Activated CD4-positive, alpha-beta T cell treated with anti-CD3 and anti-CD28 coated beads, Interleukin-2, amount 10 ng/mL, durations not matched to agents 7 days and 5 days (primary cell): ENCODE measurements at places on chromosomes 11 and 22.

DNA sequence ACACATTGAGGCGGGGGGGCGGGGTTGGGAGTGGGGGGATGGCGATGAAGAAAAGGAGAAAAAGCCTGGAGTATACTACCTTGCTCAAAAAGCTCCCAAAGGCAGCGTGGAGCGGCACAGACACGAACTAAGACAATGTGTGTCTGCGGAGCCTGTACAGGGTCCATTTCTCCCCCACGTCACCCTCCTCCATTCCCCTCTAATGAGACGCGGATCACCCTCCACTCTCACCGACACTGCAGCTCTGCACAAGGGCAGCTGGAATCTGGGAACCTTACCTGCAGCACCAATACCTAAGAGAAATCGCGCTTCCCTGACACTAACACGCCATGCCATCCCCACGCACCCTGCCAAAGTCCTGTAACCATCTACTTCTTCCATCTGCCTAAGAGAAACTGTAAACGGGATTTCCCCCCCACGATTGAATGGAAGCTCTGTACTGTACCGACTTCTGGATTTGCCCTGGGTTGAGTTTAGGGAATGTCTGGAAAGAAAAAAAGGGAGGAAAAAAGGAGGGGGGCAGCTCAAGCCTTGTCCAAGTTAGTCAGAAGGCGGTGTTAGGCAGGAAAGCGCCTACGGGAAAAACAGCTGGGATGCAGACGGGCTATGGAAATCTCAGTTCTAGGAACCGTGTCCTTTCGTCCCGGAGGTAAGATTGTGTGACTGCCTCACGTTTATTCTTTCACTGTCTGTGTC lies 125.7 kb upstream of the C11orf58 start:
- DNase-seq = no peak

- DNase-seq = no peak
Observed at GRCh38 chr11:43358279-43358800, 380 bp upstream of the TTC17 start.

GRCh38 chr22:43734370-43735150 lies 77.5 kb downstream of the EFCAB6 start:
- DNase-seq = no peak

GRCh38 chr11:79834015-79834414 lies 393.2 kb upstream of the TENM4 start:
- DNase-seq = no peak

DNA sequence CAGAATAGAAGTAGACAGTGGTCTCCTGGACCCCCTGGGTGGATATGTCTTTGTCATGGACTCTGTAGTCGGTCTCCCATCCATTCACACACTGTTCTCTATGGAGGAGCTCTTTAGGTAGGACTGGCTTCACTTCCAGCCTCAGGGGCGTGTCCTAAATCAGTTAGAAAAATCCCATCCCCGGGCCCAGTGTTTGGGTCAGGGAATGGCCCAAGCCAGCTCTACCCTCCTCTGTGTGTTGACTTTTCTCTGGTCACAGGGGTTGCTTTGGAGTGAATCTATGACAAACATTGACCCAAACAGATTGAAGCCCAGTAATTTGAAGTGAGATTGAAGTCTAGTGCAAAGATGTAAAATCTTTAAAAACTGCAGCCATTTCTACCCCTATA lies 34.0 kb downstream of the WEE1 start:
- no peak for DNase-seq

- no peak for DNase-seq
Observed at GRCh38 chr11:72673943-72674828, at the start of gene PDE2A. TSS of gene PDE2A (minus strand) at chr11:72674422. CDS start at chr11:72674207, 215 bp downstream.

- DNase-seq = no peak
Observed at GRCh38 chr11:129115652-129116586, 76.2 kb downstream of the ARHGAP32 start.

- peak; percentile 85 for DNase-seq
Observed at GRCh38 chr11:8963569-8964323, 496 bp downstream of the TMEM9B start.

- DNase-seq = no peak
Observed at GRCh38 chr11:102717280-102717679, 7.5 kb downstream of the MMP8 start.

GRCh38 chr22:46934172-46934745 lies 171.8 kb downstream of the TBC1D22A start:
- no peak for DNase-seq

GRCh38 chr11:69480547-69481392 lies 693 bp upstream of the LINC01488 start:
- DNase-seq = no peak

GRCh38 chr22:30694640-30695350 lies at the start of gene OSBP2:
TSS of gene OSBP2 (plus strand) at chr22:30694874. CDS start at chr22:30694910, 36 bp downstream.
- DNase-seq = peak; percentile 18

DNA sequence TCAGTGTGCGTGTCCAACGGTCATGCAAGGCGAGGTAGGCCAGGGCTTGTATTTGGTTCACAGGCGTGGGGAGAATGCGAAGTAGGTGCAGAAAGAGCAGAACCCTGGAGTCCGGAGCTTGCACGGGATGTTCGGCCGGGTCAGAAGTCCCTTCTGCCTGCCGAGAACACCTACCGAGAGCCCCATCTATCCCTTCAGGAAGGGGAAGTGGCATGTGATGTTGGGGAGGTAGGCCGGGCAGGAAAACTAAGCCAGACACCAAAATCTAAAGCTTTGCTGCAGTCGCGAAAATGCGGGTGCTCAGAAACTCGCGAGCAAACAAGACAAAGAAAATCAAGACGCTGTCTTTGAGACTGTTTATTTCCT lies 435 bp upstream of the TAF6L start:
- DNase-seq = no peak

DNA sequence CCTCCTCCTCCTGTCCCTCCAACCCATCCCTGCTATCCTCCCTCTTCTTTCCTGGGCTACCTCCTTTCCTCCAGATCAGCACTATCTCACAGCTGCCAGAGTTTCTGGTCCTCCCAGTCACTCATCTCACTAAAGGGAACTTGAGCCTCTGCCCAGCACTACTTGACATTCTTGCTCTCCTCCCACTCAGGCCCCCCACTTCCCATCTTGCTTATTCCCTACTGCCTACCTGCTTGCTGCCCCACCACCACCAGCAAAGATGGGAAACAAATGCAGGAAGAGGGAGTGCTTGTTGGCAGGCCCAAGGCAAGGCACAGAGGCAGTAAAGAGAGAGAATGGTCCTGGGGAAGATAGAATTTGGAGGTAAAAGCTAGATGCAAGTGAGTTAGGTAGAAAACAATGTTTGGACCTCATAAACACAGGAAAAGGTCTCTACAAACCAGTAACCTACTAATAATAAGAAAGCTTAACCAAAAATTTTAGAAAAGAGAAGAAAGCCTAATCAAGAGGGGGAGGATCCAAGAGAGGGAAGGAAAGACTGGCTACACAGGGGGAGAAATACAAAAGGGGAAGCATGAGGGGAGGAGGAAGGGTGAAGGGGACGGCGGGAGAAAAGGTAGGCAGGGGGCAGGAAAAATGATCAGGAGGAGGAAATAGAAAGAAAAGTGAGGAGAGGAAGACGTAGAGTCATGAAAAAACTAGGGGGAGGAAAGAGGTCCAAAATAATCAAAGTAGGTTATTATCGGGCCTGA lies 63.6 kb downstream of the PAK1 start:
- no peak for DNase-seq

GRCh38 chr11:61718621-61719302 lies 33.7 kb upstream of the MYRF start:
- no peak for DNase-seq

DNA sequence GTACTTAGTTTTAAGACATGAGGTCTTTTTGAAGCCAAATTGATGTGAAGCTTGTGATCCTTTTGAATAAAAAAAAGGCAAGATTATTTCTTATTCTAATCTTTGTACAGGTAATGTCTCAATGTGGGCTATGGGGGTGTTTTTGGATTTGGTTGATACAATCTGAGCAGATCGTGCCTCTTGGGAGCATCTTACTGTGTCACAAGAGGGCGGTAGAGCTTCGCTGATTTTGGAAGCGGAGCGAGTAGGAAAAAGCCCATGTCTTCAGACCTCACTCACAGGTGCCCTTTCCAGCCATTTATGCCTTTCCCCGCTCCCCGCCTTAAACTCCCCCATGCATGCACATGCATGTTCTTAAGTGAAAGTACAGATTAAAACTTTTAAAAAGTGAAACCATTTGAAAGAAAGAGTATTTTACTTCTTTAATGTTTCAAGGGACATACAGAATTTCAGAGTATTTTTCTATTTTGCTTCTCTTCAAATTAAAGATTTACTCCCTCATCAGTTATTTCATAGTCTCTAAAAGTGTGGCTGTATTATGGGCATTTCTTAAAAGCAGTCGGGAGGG lies 18.8 kb downstream of the DDX25 start:
- DNase-seq = peak; percentile 71

- no peak for DNase-seq
Observed at GRCh38 chr11:130798280-130798679, 118.0 kb downstream of the SNX19 start.

GRCh38 chr11:78943841-78944240 lies 369.2 kb upstream of the NARS2 start:
- DNase-seq = no peak

DNA sequence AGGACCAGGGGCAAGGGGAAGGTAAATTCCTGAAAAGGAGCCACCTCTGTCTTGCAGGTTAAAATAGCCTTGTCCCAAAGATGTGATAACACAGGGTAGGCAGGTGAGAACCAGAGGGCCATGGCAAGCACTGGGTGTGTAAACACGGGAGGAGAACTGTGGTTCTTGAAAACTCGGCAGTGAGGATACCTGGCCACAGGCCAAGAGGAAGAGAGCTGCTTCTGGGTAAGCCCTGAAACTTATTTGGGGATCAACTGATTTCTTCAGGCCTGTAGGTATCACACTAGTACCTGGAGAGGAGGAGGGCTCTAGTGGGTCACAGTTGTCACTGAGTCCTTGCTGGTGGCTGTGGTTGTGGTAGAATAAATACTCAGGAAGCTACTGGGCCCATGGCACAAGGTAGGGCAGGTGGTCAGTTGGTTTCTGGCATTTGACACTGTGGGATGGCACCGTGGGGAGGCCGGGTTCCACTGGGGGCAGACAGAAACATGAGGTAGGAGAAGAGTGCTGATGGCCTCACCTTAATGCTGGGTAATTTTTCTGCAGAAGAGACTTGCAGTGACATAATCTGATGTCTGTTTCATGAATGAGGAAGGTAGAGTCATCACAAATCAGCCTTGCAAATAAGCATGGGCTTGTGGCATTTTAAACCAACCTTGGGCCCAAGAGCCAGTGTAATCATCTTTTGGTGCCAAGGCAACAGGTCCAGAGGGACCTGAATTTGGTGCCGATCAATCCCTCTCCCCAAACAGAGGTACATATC lies 22.0 kb downstream of the AMPD3 start:
- DNase-seq = no peak

DNA sequence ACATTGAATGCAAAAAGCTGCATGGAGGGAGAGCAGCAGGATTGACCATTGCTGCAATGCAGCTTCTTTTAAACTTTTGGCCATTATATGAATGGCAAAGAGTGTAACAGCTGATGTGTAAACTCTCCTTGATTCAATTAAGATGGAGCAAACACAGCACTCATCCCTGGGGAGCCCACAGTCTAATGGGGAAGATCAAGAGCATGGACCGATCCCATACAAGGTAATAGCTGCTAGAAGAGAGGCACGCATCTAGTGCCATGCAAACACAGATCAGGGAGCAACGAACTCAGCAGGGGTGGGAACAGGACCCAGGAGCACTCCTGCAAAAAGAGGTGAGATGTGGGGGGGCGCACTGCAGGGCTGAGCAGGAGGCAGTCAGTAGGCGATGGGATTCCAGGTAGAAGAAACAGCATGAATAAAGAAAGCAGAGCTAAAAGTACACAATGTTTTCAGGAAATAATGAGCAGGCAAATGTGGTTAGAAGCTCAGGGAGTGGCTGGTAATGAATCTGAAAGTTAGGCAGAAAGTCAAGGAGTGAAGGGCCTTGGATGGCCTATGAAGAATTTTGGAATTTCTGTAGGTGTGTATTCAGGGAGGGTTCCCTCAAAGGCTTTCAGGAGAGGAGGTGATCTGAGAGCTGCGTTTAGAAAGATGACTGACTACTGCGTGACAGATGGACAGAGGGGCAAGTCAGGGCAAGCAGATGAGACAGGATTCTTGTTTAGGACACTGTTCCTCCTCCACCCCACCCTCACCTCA lies 17.2 kb upstream of the BMAL1 start:
- DNase-seq = no peak

- DNase-seq = peak; percentile 74
Observed at GRCh38 chr22:17785185-17786184, 11.2 kb upstream of the BID start.

GRCh38 chr11:1271002-1271401 lies 38.4 kb downstream of the TOLLIP start:
- DNase-seq = no peak

GRCh38 chr11:122782222-122782621 lies 56.1 kb upstream of the CRTAM start:
- no peak for DNase-seq

GRCh38 chr11:1532606-1533341 lies 39.3 kb downstream of the DUSP8 start:
- no peak for DNase-seq

GRCh38 chr11:134033696-134034491 lies 35.0 kb upstream of the JAM3 start:
- peak; percentile 81 for DNase-seq

DNA sequence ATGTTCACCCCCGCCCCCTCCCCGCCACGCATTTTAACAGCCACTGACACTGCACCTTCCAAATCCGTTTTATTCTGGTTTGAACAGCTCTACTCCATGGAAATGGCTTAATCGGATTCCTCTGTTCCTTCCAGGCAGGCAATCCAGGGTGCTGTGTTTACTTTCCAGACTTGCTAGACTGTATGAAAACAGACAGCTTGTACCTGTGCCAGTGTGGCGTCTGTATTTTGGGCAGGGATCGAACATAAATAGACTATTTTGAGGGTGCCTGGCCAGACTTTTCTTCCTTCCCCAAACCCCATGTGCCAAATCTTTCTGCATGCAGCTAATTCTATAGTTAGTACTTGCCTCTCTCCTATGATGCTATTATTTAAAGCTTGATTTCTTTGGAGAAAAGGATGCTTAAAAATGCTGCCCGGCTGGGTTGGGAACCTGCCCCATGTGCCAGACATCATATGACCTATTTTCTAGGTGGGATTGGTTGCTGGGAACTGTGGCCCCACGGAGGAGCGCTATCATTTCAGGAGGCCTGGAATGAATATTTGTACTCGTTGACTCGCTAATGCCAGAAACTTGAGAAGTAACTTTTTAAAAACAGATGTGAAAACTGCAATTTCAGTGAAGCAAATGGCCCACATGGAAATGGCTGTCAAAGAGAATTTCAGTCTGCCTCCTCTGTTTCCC lies 814.8 kb downstream of the BRD1 start:
- DNase-seq = no peak

- no peak for DNase-seq
Observed at GRCh38 chr11:119676461-119677020, 52.5 kb downstream of the NECTIN1 start.

DNA sequence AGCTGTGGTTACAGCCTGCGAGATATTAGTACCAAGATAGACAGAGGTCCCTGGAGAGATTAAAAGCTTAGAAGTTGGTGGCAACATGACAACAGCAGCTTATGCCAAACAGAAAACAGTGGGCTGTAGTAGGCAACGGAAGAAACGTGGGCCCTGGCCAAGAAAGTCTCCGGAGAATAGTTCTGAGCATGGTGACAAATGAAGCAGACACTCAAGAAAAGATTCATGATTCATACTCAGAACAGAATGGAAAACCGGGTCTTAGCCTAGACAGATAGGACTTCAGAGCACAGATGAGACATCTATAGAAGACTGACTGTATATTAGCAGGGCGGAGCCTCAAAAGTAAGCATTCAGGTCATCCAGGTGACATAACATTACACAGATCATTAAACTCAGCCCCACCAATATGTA lies 727.4 kb downstream of the ETS1 start:
- no peak for DNase-seq

- DNase-seq = no peak
Observed at GRCh38 chr11:111776398-111777093, 10.4 kb upstream of the PPP2R1B start.

GRCh38 chr11:42034826-42035225 lies 575.4 kb upstream of the LRRC4C start:
- no peak for DNase-seq
